Fibroblast of villous mesenchyme (primary cell): ENCODE measurements at places on chromosomes 6 and 20. TPM values are rescaled to one million over a fixed set of nuclear protein-coding genes. Genes with fewer than 3 reads are reported as not detected.

Gene SHLD1
- 0.97 and 1.7 TPM in 2 replicates for total RNA-seq

Gene NELFE
- total RNA-seq, result 106 and 120 TPM in 2 replicates

Gene SEL1L2
- total RNA-seq, result not detected in 2 replicates

Gene SLC23A2
- total RNA-seq, result 14.2 and 16.8 TPM in 2 replicates

Gene TCP11
- 0.32 TPM in 1 of 2 replicates, not detected in the other for total RNA-seq

Gene DEF6
- total RNA-seq, result 0.32 and 1.3 TPM in 2 replicates

Gene RIPOR3
- total RNA-seq, result 28.1 and 29.3 TPM in 2 replicates

Gene MYBL2
- 11.7 and 13.2 TPM in 2 replicates for total RNA-seq

DNA sequence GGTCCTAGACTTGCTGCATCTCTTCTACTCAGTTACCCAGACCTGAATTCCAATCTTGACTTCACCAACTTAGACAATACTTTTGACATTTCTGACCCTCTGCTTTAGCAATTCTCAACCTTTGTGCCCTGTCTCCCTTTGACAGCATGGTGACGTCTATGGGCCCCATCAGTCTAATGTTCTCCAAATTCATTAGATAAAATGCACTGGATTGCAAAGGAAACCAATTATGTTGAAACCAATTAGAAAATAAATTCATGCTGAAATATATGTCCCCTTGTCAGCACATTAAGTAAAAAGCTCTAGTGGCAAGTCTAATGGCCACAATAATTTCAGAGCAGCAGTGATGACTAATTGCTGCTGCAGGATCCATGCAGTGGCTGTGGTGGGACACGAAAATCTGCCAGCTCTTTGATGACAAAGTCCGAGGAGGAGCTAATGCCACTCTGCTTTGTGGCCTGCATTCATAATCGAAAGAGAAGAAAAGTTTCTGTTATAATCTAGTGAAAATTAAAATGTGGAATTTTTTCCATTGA lies 64.0 kb downstream of the BFSP1 start:
- DNase-seq, result no peak

- DNase-seq, result no peak
Measured at GRCh38 chr6:154528310-154528915, 17.9 kb upstream of the CNKSR3 start.

DNA sequence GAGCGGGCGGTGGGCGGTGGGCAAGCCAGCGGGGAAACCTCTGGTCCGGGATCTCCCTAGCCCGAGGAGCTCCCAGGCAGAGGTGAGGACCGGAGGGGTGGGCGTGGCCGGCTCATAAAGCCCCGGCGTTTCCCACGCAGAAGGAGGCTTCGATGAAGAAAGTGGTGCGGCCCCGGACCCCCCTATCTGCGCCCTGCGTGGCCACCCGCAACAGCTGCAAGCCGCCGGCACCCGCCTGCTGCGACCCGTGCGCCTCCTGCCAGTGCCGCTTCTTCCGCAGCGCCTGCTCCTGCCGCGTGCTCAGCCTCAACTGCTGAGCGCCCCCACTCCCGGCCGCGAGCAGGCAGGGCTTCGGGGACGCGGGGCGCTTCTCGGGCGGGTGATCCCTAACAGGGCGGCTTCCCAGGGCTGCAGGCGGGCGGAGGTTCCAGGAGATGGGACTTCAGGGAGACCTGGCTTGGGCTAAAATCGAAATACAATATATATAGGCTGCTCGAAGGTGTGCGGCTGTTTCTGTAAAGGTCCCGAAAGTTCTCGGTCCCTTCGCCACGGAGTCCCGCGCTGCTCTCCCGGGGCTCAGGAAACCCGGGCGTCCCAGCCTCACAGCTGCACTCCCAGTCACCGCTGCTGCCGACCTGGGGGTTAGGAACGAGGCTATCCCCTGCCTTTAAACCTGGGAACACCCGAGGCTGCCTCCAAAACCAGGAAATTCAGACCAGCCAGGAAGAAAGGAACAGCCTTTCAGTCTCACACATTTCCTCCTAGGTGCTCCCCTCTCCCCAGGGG lies 27.8 kb downstream of the ASIP start:
- DNase-seq, result peak; percentile 41

DNA sequence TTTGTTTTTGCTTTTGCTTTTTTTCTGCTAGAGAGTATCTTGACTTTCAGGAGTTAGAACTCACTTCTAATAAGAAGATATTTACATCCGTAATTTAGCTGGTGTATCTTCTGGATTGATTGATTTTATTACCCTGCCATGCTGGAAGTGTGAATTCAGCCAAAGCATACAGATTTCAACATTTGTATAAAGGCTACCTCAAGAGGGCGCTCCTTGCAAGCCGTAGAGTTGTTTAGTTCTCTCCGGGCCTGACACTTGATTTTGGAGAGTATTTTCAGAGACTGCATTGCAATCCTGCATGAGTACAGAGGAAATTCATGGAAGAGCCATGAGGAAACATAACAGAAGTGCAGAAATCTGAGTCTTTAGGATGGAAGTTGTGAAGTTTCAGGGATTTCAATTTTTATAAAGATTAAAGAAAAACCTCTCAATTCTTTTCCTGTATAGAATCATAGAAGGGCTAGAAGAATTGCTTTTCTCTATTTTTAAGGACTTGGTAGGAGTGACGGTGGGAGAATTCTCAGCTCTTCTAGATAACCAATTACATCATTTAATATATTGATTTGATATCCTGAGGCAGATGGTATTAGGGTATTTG lies 66.7 kb upstream of the TIAM2 start:
- peak; percentile 78 for DNase-seq

GRCh38 chr6:116271149-116271708 lies 8.5 kb downstream of the TSPYL1 start:
- no peak for DNase-seq

DNA sequence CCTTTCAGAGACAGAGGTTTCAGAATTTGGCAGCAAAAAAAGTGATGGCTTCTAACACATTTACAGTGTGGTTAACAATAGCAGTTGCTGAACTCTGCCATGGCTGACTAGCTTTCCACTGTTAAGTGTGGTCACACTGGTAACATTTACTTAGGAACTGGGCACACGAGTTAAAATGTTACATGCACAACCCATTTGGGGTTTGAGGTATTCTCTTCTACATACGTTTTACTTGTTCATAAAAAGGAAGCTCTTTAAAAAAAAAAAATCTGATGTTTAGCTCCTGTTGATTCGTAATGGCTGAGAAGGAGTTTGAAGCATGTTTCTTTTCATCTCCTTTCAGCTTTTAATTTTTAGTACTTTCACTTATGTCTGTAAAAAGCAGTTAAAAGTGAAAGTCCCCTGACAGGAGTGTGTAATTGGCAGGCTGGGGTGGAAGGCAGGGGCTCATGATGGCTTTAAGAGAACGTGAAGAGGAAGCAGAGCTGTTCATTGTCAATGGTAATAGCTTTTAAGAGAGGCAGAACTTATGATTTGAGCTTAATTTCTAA lies 245.9 kb downstream of the FARS2 start:
- no peak for DNase-seq

- DNase-seq, result no peak
Measured at GRCh38 chr6:112362812-112363570, 15.9 kb downstream of the RFPL4B start.

- DNase-seq, result no peak
Measured at GRCh38 chr6:73030791-73031782, 194.2 kb downstream of the KHDC1L start.

GRCh38 chr6:84521511-84521910 lies 242.9 kb downstream of the TBX18 start:
- peak; percentile 23 for DNase-seq

GRCh38 chr6:121442576-121442975 lies 7.1 kb downstream of the GJA1 start:
- DNase-seq, result peak; percentile 30

DNA sequence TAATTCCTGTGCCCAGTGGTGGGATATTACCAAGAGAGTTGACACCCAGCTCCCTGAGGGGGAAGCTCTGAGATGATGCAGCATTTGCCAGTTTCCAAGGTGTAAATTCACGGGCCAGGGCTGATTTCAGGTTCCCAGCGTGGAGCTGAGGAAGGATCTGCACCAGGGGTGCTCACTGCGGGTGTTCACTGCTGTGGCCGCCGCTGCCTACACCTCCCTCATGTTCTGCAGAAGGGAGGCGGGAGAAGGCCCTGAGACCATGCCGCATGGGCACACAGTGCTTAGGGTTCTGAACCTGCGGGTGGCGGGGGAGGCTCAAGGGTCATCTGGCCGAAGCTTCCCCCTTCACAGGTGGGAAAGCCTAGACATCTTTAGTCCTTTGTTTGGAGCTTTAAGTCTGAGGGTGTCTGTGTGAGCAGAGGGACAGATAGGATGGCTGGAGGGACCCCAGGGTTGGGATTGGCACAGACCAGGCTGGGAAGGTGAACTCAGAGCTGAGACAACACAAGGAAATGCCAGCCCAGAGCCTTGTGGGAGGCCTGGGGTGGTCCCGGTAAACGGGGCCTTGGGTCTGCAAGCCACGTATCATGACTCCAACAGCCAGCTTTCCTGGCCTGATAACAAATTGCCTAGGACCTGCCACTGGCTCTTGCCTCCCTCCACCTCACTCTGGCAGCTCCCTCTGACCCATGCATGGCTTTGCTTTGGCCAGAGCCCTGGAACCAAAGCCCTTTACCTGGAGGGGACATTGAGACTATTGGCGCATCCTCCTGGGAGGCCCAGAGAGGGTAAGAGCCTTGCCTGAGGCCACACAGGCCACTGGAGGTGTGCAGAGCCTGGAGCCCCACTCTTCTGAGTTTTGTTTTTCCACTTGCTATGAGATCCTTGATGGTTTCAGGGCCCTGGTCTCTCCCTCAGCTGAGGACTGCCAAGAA lies 40.4 kb downstream of the SYNJ2 start:
- no peak for DNase-seq

DNA sequence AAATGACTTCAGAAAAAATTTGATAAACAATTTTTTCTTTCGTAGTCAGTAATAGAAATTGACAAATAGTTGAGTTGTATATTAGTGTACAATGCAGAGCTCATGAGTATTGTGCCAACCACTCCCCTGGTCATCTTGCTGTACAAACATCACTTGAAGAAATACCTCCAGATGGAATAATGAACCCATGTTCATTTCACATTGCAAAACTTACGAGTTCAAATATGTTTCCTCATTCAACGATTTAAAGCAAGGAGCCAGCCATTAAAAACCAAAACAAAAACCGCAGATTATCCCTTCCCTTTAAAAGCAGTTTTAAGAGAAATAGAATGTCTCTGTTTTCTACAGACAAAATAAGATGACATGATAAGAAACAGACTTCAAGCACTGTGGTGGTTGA lies 62.5 kb downstream of the RALGAPA2 start:
- DNase-seq, result peak; percentile 52

DNA sequence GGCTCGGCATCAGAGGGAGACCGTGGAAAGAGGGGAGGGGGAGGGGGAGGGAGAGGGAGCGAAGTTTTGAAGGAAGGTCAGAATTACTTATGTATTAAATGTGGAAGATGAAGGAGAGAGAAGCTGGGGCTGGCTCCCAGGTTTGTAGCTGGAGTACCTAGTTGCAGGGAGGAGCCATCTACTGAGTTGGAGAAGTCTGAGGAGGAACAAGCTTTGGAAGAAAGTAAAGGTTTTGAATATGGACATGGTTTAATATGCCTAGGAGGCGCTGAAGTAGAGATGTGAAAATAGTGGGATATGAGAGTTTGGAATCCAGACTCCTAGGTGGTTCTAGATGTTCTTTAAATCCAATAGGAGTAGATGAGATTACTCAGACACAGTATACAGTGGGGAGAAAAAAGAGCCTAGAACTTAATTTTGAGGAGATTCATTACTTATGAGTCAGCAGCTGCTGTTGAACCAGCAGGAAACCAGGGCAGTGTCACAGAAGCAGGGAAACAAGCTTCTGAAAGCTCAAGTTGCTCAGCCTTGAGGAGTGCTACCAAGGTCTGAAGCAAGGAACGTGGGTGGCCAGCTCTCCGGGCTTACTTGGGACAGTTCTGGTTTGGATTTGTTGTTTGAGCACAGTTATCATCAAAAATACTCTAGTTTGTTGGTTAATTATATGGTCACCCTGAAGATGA lies 149.3 kb downstream of the UTRN start:
- DNase-seq, result peak; percentile 80

- DNase-seq, result no peak
Measured at GRCh38 chr6:11938285-11938890, 73.7 kb upstream of the HIVEP1 start.

GRCh38 chr20:58173930-58174707 lies 54.3 kb downstream of the ANKRD60 start:
- no peak for DNase-seq

GRCh38 chr6:159301810-159302593 lies 132.8 kb downstream of the FNDC1 start:
- no peak for DNase-seq

DNA sequence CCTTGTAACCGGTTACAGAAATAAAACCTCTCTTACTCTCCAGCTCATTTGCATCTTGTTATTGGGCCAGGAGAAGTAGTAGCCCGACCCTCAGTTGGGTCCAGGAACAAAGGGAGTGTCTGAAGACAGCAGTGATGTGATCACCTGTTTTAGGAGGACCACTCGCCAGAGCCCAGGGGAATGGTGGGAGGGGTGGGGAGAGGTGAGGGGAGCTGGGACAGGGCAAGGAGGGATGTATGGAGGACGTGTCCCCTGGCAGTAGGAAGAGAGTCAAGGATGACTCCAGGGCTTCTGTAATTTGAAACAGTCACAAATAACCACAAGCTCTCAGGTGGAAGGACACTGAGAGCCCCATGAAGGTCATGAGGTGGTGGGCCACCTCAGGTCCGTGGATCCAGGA lies 1.4 kb upstream of the PCMTD2 start:
- no peak for DNase-seq

DNA sequence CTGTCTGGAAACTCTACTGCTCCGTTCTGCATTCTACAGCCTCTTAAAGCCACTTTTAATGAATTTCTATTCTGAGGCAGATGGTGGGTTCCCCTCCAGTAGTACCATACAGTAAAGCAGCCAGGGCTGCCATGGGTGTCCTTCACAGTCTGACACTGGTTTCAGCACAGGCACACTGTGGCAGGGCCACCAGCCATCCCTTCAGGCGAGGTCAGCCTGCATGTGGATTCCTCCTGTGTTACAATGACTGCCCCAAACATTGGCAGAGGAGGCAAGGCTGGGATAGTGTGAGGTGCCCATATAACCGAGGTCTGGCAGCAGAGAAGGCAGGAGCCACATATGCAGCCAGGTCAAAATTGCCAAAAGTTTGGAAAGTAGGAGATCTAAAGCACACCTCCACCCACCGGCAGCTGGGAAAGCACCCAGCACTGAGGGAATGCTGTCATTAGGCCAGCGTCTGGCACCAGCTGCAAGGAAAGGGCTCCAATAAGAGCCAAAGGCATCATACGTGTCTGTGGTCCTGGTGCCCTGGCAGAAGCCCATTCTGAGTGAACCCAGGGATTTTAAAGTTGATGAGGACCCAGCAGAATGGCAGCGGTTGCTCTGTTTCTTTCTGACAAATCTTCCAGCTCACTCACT lies 24.0 kb downstream of the STK35 start:
- DNase-seq, result no peak
